ENCODE measurements at places on chromosomes 2 and 18.

GRCh38 chr2:234459401-234460009 is 37.4 kb downstream of the ARL4C start:
- no peak for DNase-seq

- DNase-seq = no peak
These were observed 79.6 kb upstream of the SPOPL start for GRCh38 chr2:138421971-138422335.

DNA sequence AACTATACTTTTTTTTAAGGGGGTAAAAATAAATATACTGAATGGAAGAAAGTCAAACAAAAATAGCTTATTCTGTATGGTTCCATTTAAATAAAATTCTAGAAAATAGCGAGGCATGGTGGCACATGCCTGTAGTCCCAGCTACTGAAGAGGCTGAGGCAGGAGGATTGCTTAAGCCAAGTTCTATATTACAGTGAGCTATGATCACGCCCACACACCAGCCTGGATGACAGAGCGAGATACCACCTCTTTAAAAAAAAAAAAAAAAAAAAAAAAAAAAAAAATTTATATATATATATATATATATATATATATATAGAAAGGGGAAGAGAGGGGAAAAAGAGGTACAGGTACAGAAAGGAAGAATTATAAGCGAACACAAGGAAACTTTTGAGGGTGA is 77.7 kb downstream of the MEMO1 start:
- DNase-seq = no peak

DNA sequence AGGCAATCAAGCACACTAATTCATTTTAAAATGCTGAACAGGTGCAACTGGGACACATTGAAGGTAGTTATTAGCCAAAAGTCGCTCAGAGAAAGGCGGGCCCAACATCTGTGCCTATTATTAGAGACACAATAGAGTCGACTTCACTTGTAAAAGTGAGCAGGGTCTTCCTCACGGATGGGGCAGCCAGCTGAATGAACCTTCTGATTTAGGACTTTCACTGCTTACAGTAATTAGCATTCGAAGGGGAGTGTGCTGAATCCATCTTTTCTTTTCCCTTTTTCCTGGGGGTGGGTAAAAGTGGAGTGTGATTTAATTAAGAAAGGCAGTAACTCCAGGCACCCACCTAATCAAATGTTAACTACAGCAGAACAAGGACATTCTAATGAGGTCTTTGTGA is 677.7 kb downstream of the DCDC2C start:
- no peak for DNase-seq

- DNase-seq = no peak
These were observed 60.0 kb upstream of the KLF7 start for GRCh38 chr2:207225773-207226172.

GRCh38 chr2:6231166-6231565 is 539.0 kb downstream of the SOX11 start:
- no peak for DNase-seq

DNA sequence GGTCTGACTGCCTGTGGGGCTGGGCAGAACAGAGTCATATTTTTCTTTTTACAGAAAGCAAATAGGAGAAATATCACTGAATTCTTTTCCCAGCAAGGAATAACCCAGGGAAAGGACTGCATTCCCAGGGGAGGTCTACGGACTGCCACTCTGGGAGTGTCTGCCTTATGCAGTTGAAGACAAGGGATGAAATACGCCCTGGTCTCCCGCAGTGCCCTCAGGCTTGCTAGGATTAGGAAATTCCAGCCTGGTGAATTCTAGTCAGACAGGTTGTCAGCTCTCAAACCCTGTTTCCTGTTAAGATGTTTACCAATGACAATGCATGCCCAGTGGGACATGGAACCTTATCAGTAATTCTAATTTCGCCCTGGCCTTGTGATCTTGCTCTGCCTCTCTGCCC is 30.3 kb upstream of the PDK1 start:
- no peak for DNase-seq

- no peak for DNase-seq
These were observed 54.2 kb downstream of the IMPA2 start for GRCh38 chr18:12035481-12035880.

- DNase-seq = no peak
These were observed 233.2 kb downstream of the CNTNAP5 start for GRCh38 chr2:124258140-124258880.

DNA sequence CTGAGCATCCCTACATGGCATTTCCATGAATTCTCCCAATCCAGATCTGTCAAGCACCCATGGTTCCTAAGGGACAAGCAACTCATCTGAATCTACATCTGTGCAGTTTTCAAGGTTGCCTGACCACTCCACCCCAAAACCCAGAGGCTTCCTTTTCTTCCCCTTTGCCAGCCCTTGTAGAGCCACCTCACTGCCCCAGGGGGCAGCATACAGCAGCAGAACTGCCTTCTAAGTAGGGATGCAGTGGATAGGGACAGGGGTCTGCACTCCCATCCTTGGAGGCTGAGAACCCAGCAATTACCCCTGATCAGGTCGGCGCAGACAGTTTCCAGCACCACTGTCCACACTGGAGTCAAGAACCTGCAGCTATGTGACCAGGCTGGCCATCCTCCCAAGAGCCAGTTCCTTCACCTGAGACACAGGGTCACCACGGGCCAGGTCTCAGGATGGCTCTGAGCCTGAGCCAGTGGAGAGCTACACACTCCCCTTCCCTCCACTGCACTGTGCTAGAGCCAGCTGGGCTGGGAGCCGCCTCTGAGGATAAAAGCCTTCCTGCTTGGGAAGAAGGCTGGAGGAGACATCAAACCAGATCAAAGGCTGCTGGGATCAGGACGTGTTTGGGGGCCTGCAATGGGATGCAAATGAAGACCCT is 283.1 kb downstream of the CELF4 start:
- no peak for DNase-seq

DNA sequence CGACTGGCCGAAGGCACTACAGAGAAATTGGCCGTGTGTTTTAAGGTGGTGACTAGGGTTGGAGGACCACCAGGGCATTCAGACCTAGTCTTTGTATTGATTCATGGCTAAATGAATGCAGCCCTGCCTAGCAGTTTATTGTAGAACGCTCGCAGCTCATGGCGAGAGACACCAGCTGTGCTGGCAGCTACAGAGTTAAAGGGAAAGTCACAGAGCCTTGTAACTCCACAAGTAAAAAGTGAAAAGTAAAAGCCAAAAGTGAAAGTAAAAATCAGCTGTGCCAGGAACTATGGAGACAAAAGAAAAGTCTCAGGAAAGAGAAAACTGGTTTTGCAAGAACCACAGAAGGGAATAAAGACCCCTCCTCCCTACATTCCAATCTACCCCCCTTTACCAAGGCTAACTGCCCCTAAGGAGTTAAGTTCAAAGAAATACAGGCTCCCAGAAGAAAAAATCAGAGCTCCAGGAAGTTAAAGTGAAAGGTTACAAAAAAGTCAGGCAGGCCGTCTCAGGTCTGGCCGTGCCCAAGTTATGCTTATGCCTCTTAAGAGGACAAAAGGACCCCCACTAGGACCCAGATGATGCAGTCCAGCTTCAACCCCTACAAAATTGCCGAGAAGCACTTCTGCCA is 46.4 kb upstream of the SELENOI start:
- DNase-seq = no peak

DNA sequence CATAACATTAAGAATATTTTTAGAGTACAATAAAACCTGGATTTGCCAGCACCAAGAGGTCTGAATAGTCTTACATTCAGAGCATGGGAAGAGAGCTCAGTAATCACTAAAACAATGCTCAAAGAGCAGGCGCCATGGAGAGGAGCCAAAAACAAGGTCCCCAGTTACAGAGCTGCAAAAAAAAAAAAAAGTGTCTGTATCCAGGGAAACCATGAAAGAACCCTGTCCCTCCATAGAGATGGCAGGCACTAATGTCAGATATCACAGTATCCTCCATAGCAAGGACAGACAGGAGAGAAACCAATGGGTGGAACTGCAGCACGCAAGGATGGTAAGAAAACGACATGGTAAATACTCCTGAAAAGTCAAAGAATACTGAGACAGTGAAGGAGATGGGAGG is 19.5 kb downstream of the FBXO15 start:
- no peak for DNase-seq

GRCh38 chr2:191659198-191659597 is 18.7 kb upstream of the NABP1 start:
- no peak for DNase-seq

DNA sequence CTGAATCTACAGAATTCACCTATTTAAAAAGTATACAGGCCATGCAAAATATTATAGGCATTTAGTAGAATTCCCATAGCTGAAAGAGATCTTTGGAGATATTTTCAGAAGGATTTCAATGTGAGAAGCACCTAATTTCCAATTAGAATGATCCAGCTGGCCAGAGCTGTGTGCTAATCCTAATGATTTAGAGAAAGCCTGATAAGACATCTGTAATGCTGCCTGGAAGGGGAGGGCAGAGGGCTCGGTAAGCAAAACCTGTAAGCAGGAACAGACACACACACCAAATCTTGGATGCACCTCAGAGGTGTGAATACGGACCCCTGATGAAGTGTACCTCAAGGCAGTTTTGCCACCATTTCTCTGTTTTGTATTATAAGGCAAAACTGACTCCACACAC is 14.0 kb downstream of the SERTAD2 start:
- DNase-seq = no peak

- no peak for DNase-seq
These were observed 363.4 kb downstream of the LRRTM1 start for GRCh38 chr2:79941179-79941578.

DNA sequence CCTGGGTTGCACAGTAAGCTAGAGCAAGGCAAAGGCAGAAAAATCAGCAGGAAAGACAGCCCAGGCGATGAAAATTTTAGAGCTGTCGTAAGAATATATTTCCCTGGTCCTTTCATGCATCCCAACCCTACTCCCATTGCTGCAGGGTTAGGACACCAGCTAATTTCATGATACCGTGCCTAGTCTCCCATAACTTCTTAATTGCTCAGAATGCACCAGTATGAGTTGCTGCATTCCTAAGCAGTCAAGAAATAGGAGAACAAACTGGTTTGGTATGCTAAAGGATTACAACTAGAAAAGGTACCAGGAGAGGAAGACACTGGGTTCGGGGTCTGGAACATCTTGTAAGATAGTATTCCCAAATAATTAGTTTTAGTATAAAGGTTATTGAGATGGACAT is 269.4 kb upstream of the NRXN1 start:
- DNase-seq = no peak

GRCh38 chr2:47386551-47386950 is 16.4 kb upstream of the MSH2 start:
- DNase-seq = no peak

GRCh38 chr2:213036836-213037235 is 114.6 kb downstream of the IKZF2 start:
- DNase-seq = no peak

DNA sequence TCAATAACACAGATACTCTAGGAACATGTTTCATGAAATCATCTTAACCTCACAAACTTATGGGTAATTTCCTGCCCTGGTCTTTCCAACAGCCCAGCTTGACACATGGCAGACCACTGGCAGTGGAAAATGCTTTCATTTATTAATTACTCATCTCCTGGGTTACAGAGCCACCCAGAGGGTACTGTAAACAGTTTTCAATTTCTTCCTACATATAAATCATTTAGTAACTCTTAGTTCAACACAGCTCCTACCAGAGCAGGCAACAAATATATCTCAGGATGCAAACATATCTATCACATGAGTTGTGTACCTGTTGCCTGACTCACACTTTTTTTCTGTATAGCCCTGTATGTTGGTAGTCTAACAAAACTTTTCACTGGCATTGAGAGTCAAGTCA is 99.2 kb upstream of the VRK2 start:
- DNase-seq = no peak

GRCh38 chr2:196131384-196131937 is 39.9 kb downstream of the STK17B start:
- peak; percentile 61 for DNase-seq

- DNase-seq = peak; percentile 14
These were observed 133.4 kb downstream of the INSIG2 start for GRCh38 chr2:118221536-118222272.

DNA sequence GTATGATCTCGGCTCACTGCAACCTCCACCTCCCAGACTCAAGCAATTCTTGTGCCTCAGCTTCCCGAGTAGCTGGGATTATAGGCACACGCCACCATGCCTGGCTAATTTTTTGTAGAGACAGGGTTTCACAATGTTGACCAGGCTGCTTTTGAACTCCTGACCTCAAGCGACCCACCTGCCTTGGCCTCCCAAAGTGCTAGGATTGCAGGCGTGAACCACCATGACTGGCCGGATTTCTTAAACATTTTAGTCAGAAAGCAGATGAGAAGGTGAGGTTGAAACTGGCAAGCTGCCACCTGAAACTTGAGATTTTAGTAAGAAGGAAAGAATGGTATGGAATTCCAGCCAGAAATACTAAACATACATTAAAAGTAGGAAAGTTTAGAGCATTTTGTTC is 31.9 kb downstream of the KLHL23 start:
- DNase-seq = no peak

DNA sequence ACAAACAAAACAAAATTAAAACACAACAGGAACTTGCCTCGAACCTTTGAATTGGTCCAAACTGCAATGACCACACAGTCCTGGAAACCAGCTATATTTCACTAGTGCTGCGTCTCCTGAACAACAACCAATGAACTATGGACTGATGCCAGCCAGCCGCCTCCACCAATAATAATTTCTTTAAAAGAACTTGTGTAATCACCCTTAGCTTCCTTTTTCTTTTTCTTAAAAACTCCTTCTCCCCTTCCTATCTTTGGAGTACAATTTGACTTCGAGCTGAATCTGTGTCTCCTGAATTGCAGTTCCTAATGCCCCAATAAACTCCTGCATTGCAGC is 1.6 kb upstream of the CXXC1 start:
- no peak for DNase-seq

All from stimulated activated effector memory CD8-positive, alpha-beta T cell treated with anti-CD3 and anti-CD28 coated beads, Interleukin-12 subunit alpha, Interleukin-12 subunit beta, amount 100 ng/mL, for 72 hours (primary cell).